ENCODE measurements at places on chromosomes 16 and 17. TPM values are rescaled to one million over a fixed set of nuclear protein-coding genes. Genes with fewer than 3 reads are reported as not detected.
A peak's percentile ranks its signal among the peaks of the same experiment; 100 is the strongest.

DNA sequence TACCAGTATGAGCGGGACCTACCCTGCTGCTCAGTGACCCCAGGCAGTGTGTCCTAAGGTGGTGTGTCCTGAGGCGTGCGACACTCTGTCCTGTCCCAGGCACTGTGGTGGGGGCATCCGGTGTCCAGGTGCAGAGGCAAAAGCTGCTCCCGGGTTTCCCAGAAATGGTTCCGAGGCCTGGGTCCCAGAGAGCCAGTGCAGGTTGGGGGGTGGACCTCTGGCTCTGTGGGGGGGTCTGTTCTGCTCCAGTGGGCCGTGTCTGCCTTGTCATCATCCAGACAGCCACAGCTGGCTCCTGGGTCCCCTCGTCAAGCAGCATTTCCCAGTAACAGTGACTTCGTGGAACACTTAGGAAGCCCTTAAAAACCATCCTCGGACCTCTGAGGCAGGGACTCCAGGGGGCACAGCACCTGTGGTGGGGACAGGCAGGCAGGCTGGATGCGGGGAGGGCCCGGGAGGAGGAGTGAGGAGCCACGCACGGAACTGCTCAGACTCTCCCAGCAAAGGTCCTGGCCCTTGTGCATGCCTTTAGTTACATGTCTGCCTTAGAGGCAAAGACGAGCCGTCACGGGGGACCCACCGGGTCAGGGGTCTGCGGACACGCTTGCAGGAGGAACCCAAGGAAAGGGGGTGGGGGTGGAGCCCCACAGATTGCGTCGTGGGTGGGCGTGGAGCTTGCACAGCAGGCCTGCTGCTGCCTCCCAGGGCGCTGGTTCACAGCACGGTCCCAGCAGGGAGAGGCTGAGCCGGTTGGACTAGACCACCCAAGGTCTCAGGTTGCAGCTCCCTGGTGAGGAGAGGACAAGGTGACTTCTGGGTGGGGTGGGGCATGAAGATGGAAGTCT lies 5.6 kb downstream of the SLC16A3 start:
- DNase-seq, result no peak

- DNase-seq, result no peak
These were observed 5.9 kb upstream of the LYZL6 start for GRCh38 chr17:35949401-35949800.

DNA sequence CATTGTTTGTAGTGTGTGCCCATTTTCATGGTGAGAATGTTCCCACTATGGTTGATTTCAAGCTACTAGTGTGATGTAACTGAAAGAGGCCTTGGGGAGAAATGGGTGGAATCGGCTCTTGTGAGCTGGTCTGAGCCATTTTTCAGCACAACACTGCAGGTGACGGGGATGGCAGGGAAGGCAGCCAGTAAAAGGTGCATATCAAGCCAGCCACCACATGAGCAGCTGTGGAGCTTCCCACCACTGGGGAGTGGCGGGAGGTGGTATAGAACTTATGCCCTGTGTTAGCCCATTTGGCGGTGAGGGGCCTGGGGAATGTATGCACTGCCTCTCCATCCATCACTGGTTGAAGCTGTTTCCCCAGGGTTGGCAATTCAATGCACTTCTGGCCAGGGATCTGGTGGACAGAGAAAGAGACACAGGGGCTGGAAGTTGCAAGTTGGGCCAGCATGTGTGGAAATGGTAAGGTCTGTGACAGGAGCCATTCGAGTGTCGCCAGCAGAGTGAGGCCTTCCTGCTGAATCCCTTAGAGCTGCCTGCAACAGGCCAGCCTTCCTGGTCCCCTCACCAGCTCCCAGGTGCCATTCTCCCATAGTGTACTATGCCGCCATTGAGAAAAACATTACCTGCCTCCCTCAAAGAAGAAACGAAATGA lies 31.7 kb upstream of the BRD7 start:
- no peak for DNase-seq

NAGS gene
- 3.7 TPM for total RNA-seq

HSD17B1 gene
- 0.54 TPM for total RNA-seq

- DNase-seq, result no peak
These were observed 10.1 kb downstream of the SEPTIN12 start for GRCh38 chr16:4778050-4778392.

DNA sequence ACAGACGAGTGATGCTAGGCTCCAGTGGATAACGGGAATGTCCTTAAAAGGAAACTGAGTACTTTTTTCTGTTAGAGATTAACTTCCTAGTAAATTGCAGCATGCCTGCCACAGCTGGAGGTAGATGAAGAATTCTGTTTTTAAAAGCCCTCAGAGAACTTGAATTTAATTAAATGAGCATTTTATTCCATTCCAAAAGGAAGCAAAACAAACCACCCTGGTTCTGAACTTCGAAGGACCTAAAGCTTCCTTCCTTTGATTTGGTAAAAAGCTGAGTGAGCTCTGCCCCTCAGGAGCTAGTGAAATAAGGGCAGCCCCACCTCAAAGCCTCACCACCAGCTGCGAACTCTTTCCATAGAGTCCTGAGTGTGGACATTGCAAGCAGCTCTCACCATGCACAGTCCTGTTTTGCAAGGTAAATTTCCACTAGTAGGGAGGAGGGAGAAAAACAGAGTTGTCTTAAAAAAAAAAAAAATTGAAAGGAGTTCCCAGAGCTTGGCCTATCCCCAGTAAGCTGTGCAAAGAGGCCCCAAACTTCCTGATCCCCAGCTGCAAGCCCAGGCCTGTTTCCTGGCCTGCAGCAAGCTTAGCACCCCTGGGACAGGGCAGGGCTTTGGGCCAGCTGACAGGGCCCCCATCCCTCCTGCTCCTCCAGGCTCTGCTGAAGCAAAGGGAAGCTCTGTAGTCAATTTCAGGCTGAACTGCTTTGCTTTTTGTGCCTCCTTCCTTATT lies 11.2 kb downstream of the CHD9NB start:
- no peak for DNase-seq

DNA sequence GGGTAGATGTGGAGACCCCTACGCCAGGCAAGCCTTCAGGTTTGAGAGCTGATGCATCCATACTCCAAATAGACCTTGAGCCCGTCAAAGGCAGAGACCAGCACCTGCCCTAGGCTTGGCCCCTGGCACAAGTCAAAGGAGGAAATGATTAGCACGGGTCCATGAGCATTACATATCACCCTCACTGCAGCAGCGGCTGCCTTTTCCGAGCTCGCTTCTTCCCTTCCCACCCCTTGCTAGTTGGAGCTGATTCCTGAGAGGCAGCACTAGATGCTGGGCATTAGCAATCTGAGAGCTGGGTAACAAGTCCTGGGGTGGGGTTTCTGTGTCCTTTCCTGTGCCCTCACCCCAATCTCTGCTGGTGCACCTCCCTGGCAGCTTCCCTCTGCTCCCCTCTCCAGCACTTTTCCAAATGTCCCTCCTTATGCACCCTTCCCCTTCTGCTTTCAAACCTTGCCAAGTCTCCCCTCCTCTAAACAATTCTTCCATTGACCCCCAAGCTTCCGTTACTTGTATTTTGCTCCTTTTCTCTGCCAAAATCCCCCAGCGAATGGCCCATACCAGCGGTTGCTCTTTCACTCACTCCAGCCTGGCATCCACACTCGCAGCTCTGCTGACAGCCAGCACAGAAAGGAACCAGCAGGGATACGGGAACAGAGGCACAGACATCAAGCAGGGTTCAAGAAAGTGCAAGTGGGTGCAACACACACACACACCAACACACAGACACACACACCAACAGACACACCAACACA lies 3.0 kb downstream of the CDRT4 start:
- peak; percentile 15 for DNase-seq

- peak; percentile 99 for DNase-seq
These were observed 27.8 kb upstream of the MEAK7 start for GRCh38 chr16:84532291-84532724.

GRCh38 chr17:9022573-9023391 lies 1.5 kb downstream of the NTN1 start:
- no peak for DNase-seq

DNA sequence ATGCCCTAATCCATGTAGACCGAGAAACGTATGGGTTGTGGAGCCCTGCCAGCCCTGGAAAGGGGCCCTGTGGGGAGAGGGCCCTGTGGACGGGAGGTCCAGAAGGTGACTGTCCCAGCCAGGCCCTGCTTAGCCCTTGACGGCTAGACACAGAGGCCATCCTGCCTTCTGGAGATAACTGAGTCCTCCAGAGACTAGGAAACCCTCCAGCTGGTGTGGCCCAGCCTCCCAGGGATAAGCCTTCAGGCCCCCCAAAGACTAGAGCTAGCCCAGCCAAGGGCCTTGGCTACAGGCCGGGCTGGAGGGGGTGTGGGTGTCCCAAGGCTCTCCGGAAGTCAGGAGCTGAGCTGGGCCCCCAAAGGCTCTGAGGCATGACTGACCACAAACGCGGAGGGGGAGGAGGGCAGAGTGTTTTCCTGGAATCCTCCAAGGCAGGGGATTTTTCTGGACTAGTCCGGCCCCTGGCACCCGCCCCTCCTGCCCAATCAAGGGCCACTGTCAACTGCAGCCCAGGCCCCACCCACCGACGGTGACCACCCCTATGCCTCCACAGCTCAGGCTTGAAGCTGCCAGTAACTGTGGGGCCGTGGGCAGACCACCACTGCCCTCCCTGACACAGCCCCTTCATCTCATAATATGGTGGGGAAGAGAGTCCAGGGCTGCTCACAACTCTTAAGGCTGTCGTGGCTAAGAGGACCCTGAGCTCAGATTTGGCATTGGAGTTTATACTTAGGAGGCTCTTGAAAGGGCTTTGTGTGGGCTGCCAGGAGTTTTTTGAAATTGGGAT lies 885 bp upstream of the VASN start:
- DNase-seq, result peak; percentile 93

SLC47A1 gene
- total RNA-seq, result not detected

IKZF3 gene
- not detected for total RNA-seq

CD7 gene
- not detected for total RNA-seq

DNA sequence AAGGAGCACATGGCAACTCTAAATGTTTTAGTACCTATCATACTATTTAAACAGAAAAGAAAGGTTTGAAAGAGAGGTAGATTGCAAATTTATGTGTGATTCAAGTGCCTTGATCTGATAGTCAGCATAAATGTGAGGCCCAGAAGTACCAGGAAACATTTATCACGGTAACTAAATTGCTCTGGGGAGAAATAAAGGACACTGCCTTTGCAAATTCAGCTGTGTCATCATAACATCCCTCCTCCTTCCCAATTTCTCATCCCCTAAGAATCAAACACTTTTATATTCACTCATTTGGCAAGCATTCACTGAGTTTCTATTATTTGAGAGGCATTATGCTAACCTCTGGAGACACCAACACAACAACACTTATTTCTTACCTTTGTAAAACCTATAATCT lies 563.4 kb upstream of the CA10 start:
- no peak for DNase-seq

DNA sequence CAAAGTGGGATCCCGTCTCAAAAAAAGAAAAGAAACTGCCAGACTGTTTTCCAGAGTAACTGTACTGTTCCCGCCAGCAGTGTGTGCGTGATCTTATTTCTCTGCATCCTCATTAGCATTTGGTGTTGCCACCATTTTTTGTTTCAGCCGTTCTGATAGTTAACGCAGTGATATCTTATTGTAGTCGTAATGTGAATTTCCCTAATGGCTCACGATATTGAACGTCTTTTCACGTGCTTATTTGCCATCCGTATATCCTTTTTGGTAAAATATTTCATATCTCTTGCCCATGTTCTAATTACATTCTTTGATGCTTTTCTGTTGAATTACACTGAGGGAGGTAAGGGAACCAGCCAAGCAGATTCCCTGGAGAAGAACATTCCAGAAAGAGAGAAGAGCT lies 92.4 kb downstream of the SEC14L1 start:
- DNase-seq, result no peak

DNA sequence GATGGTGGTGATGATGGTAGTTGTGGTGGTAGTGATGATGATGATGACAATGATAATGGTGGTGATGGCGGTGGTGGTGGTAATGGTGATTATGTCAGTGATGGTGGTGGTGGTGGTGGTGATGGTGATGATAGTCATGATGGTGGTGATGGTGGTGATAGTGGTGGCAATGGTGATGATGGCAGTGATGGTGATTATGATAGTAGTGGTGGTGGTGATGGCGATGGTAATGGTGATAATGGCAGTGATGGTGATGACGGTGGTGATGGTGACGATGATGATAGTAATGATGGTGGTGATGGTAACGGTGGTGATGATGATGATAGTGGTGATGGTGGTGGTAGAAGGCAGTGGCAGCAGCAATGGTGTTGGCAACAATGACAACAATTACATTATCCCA lies 55.3 kb downstream of the RBFOX3 start:
- DNase-seq, result no peak

GRCh38 chr16:60204181-60204580 lies 1470.1 kb upstream of the GOT2 start:
- DNase-seq, result peak; percentile 61

- no peak for DNase-seq
These were observed 44.9 kb upstream of the TRAP1 start for GRCh38 chr16:3762107-3762750.

DNA sequence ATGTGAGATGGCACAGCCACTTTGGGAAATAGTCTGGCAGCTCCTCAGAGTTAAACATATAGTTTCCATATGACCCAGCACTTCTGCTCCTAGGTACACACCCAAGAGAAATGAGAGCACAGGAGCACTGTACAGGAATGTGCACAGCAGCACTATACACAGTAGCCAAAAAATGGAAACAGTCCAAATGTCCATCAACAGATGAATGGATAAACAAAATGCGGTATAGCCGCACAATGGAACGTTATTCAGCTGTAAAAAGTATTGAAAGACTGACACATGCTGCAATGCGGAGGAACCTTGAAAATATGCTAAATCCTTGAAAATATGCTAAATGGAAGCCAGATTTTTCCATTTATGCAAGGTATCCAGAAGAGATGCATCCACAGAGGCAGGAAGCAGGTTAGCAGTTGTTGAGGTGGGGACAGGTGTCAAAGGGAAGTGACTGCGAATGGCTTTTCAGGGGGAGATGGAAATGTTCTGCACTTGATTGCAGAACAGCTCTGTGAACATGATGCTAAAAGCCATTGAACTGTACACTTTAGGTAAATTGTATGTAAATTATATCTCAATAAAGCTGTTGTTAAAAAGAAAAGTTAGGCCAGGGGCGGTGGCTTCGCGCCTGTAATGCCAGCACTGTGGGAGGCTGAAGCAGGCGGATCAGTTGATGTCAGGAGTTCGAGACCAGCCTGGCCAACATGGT lies 80.7 kb downstream of the MPRIP start:
- no peak for DNase-seq

DNA sequence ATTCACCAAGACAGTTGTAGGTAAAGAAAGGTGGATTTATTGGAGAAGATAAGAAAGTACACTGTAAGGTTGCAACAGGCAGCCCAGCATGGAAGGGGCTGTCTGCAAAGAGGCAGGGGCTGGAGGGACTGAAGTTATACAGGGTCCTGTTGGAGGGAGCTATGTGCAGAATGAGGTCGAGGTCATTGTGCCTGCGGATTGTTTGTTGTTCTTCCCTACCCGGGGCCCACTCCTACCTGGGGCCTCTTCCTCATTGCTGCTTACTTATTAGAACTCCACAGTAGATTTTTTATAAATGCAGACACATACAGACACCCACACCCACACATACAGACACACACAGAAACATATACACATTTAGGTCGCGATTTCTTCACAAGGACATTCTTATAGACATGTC lies 466.2 kb downstream of the MAF start:
- no peak for DNase-seq

- DNase-seq, result peak; percentile 3
These were observed 298.4 kb downstream of the MAP2K6 start for GRCh38 chr17:69712801-69713311.

CDRT4 gene
- total RNA-seq, result not detected

- no peak for DNase-seq
These were observed 419.8 kb upstream of the DYNLRB2 start for GRCh38 chr16:80120899-80121521.

Data from M059J (cell line).